AG10803 (cell line): ENCODE measurements at places on chromosomes 6 and 20.

- no peak for DNase-seq
Observed at GRCh38 chr20:20295621-20296498, 72.0 kb upstream of the INSM1 start.

DNA sequence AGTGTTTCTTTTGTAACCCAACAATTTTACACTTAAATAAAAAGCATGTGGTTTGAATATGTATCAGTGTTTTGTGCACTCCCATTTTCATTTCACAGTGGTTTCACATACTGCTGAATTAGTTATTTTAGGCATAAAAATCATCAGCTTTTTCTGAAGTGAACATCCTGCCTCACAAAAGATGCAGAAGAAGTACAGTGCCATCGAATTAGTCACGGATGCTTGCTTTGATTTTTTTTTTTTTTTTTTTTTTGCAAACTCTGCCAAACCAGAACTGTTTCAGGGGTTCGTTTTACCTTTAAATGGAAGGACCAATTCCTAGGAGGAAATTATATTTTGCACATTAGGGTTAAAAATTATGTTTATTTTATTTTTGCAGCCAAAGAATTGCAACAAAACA is 158.6 kb downstream of the RPS12 start:
- no peak for DNase-seq

DNA sequence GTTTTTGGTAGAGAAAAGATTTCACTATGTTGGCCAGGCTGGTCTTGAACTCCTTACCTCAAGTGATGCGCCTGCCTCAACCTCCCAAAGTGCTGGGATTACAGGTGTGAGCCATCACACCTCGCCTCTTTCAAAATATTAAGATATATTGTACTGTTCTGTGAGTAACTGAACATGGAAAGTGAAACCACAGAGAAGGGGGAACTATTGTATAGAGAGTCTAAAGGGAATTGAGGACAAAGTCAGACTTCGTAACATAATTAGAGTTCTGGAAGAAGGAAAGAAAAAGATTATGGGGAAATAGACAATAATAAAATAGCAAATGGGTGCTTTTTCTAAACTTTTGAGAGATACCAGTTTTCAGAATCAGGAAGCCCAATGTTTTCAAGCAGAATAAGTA is 17.4 kb upstream of the AKAP7 start:
- DNase-seq: no peak

- no peak for DNase-seq
Observed at GRCh38 chr6:104943781-104944180, 13.1 kb upstream of the LIN28B start.

GRCh38 chr6:163671355-163671754 is 256.8 kb downstream of the QKI start:
- no peak for DNase-seq

DNA sequence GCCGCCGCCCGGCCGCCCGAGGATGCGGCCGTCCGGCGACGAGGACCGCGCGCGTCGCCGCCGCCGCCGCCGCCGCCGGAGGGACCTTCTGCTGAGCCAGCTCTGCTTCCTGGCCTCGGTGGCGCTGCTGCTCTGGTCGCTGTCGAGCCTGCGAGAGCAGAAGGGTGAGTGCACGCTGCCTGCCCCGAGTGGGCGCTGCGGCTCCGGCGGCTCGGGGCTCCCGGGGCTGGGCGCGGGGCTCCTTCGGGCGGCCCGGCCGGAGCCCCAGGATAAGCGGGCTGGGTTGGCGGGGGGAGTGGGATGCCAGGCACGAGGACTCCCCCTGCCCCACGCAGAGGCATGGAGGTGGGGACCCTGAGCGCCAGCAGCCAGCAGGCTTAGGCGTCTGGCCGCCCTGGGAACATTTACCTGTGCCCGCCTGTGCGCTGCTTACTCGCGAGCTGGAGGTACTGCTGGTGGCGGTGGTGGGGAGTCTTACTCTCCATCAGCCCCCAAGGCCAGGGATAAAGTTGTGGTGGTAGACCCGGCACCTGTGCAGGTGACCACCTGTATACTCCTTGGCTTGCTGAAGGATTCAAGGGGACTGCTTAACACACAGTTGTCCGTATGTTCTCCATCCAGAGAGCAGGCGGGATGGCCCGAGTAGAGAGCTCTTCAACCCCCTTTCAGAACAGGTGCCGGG is 520 bp downstream of the SLC24A3 start:
- peak; percentile 31 for DNase-seq

DNA sequence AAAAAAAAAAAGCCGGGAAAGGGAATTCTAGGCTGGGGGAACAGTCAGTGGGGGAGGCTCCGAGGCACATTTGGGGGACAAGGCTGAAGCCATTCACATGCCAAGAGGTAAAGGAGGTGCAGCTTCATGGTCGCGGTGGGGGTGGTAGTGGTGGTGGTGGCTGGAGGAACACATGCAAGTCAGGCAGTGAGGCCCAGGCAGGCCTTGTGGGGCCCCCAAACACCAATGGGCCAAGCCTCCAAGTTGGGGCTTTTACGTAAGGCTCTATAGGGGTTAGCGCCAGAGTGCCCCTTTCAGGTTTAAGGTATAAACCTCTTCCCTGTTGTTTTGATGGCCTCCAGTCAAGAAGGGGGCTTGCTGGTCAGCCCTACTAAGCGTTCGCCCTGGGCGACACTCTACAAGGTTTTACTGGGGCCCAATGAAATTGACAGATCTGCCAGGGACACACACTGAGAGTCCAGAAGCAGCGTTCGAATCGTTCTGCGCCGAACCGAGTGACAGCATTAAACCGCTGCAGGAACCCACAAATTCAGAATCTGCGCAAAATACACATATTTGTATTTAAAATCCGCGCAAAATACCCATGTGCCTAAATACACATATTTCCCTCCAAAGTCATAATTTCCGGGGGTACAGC is 818 bp upstream of the AP5S1 start:
- no peak for DNase-seq

- DNase-seq: peak; percentile 45
Observed at GRCh38 chr6:43853066-43853650, 83.1 kb downstream of the VEGFA start.

DNA sequence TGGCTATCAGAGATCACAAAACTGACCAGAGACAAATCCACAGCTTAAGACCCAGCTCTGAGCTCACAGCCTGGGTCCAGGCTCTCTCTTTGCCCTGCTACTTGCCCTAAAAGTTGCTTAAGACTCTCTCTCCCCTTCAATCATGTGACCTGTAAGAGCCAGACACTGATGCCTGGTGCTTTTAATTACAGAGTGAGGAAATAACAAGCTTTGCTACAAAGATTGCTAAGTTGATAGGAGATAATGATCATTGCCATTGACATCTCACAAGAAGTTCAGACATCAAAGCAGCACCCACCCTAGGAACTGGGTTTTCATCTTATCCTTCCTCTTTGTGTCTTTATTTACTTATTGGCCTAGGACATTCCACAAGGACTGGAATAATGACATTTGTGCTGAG is 125.9 kb upstream of the CD93 start:
- no peak for DNase-seq

DNA sequence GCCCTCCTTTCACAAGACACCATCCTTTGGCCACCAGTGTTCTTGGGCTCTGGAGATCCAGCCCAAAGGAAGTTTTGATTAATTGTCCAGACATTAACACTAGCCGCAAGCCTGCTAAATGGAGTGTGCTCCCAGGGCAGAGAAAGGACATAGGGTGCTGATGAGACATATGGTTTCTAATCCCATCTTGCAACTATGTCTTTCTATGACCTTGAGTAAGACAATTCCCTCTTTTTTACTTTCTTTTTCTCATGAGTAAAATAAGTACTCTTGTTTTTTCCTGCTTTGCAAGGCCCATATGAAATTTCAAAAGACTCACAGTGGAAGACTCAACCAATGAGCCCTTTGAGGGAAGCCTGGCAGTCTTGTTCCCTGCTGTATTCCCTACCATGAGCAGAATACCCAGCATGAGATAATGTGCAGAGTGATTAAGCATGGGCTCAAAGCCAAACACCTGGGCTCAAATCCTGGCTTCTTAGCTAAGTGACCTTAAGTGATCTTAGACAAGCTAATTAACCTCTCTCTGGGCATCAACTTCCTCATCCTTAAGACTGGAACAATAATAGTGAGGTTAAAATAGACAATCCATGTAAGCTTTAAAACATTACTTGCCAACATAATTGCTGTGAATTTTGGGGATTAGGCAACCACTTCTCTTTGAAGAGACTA is at the start of gene WFDC10B:
Gene WFDC10B (minus strand): TSS at position 51 of the 669 bp plus-strand sequence. CDS start 19,027 bp downstream, outside the sequence.
- no peak for DNase-seq

- no peak for DNase-seq
Observed at GRCh38 chr20:31897541-31897940, 27.1 kb downstream of the TTLL9 start.

- DNase-seq: no peak
Observed at GRCh38 chr20:6802227-6802626, 34.7 kb downstream of the BMP2 start.

- DNase-seq: peak; percentile 30
Observed at GRCh38 chr6:13431861-13432465, 55.4 kb downstream of the GFOD1 start.

GRCh38 chr6:33295621-33296369 is 2.9 kb downstream of the RGL2 start:
- DNase-seq: no peak

DNA sequence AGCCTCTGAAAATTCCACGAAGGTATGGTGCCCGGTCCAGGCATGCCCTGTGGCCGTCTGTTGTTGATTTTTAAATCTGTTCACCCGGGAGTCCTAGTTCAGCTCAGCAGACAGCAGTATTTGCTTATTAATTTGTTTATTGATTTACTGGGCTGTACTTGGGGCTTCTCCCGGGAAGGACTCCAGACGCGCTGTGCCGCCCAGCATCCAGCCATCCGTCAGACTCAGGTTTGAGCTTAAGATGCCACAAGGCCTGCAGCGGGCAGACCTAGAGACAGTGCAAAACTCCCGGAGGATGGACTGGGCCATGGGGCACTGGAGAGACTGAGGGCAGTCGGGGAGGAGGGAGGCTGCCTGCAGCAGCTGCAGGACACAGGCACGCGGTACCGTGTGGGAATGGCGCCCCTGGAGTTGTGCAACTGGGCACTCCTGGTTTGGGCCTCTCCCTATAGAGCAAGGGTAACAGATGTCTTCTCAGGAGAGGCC is 17.3 kb upstream of the CCDC167 start:
- DNase-seq: no peak

DNA sequence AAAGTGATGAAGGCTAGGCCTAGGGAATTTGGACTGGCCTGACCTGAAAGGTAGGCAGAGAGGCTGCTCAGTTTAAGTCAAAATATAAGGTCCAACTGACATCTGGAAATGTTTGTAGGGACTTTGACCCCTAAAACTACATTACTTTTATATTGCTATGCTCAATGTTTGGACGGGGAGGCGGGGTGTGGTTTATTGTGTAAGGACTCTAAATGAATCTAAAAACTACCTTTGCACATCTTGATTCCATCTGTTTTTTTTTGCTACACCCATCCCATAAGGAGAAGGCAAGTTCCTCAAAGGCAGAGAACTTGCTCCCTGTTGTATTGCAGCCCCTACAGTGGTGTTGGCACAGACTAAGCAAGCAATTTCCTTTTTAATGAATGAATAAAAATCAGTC is 227.1 kb downstream of the HACE1 start:
- no peak for DNase-seq

DNA sequence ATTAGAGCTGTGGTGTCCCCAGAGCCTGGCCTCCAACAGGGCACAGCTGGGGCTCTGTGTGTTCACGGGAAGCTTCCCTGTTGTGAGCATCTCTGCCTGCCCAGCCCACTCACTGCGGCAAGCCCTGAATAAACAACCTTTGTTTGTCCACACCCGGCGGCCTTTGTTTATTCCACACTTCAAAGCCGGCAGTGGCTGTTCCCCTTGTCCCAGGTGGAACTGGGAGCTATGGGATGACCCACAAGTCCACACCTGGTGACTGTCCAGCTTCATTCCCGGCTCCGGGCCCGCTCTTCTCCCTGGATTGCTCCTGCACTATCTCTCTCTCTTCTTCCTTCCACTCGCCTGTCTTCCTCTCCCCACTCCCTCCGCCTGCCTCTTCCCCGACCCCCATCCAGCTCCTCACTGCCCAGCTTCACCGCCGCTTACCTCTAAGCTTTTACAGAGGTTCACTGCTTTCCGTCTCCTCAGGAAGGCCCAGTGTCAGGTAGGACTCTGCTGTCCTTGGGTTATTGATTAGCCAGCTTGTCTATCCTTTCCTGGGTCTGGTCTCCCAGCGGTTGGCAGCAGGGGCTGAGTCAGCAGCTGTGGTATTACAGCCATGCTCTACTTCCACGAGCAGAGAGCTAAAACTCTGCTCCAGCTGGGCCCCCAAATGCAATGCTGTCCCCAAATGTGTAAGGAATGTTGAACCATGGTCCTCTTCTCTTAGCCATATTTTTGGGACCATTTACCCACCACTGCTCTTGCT is 17.8 kb downstream of the DACT2 start:
- no peak for DNase-seq

GRCh38 chr6:153949616-153950015 is 89.4 kb upstream of the OPRM1 start:
- peak; percentile 44 for DNase-seq

GRCh38 chr6:11536795-11537194 is 754 bp upstream of the TMEM170B start:
- DNase-seq: no peak

DNA sequence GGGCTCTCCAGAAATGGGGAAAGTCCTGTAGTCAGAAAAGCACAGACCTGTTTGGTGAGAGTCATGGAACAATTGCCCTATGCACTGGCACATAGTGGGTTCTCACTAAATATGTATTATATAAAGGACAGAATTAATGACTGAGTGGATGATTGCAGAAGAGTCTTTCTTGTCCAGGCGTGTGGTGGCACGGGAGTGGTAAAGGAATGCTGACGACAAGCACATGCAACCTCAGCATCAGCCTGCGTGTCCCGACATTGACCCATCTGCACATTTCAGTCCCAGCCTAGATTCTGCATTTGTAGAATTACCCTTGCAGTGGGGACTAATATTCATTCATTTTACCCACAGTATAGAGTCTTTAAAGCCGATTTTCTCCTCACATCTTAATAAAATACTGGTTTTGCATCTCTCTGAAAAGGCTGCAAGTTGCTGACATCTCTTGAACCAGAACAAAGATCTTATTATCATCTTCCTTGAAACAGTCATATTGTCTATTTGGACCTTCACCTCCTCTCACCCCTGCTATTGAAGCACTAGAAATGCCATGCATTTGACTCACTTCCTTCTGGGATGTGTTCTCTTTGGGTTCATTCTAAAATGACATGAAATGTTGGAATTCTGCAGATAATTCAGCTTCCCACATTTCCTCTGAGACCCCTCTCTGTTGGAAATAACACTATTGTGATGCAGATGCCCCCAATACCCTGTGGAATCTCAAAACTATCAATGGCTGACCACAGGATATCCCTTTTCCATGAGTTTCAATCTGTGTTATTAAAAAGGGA is 883.6 kb upstream of the FLRT3 start:
- DNase-seq: peak; percentile 30

- peak; percentile 54 for DNase-seq
Observed at GRCh38 chr6:15431762-15432483, 186.1 kb downstream of the JARID2 start.

DNA sequence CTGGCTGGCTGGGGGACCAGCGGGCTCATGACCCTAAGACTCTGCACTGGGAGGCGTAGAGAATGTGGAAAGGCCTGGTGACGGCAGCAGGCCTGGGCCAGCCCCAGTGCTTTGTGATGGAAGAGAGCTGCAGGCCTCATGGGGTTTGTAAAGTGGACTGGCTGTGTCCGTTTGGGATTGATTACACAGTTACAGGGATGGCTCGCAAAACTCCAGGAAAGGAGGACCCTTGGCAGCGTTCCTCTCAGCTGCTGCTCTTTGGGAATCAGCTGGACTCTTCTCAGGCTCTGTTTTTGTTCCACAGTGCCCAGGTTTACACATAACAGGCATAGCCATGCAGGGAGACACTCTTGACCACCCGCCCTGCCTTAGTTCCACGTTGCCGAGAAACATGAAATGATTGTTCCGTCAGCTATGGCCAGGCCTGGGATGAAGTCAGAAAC is 89.0 kb downstream of the SLX4IP start:
- DNase-seq: peak; percentile 29
